ENCODE measurements at places on chromosomes 16 and 17.
A peak's percentile ranks its signal among the peaks of the same experiment; 100 is the strongest.

DNA sequence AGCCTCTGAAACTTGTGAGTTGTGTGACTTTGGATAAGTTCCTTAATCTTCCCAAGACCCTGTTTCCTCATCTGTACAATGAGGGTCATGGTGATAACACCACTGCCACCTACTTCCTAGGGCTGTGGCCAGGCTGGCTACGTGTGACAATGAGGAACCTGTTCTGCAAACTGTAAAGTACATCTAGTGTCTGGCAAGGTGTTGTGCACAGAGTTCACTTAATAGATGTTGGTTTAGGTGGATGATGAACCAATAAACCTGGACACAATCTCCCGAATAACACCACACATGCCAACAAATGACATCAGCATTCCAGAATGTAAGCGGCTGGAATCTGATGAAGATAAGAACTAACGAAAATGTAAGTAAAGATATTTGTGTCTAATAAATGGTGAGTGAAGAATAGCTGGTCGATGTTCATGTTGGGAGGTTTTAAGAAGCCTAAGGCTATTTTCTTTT is 82.3 kb downstream of the MARCHF10 start:
- no peak for DNase-seq

- no peak for DNase-seq
Observed at GRCh38 chr16:49493836-49494235, 120.2 kb downstream of the C16orf78 start.

DNA sequence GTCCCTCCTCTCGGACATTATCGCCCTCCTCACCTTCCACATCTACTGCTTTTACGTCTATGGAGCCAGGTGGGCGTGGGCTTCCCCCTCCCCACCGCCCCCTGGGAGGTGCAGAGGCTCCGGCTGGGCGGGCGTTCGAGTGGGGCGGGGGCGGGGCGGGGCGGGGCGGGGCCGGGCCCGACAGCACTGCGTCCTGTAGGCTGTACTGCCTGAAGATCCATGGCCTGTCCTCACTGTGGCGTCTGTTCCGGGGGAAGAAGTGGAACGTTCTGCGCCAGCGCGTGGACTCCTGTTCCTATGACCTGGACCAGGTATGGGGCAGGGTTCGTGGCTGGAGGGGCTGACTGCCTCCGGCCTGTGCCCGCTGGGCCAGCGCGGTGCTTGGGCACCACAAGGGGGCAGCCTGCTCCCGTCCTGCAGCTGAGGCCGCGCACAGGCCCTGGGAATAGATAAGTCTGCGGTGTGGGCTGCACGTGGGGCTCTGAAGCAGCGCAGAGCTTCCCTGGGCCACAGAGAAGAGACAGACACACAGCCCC is 9.2 kb downstream of the PIGQ start:
- DNase-seq: no peak

GRCh38 chr17:4827399-4827798 is 5.7 kb upstream of the MINK1 start:
- no peak for DNase-seq

- peak; percentile 70 for DNase-seq
Observed at GRCh38 chr17:66906321-66907278, 57.9 kb upstream of the CACNG4 start.

DNA sequence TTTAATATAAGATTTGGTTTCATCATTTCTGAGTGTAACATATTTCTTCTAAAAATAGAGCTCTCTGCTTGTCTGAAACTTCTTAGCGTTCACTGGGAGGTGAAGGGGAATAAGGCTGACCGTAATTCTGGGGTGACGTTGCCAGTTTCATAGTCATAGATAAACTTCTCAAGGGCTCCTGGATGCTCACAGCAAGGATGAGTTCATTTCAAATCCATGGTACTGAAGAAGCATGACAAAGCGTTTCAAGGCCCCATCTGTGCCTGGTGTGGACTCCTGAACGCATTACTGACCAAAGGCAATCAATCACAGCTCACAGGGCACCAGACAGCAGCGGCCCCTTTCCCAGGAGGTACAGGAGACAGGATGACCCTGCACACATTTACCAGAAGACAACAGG is 12.0 kb upstream of the EVPL start:
- DNase-seq: no peak

GRCh38 chr16:85704011-85704410 is 15.3 kb upstream of the GINS2 start:
- no peak for DNase-seq

DNA sequence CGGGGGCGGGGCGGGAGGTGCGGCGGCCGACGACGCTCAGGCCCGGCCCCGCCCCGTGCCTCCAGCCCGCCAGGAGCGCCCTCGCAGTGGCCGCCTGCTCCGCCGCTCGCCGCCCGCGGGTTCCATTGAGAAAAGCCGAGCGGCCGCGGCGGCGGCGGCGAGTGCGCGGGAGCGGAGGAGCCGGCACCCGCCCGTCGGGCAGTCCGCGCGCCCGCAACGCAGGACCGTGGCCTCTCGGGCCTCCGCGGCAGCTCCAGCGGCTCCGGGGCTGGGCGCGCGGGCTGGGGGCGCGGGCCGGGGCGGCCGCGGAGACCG is at the start of gene ZFPM1:
Gene ZFPM1 (plus strand): TSS at position 64 of the 315 bp plus-strand sequence. CDS start 359 bp downstream, outside the sequence.
- no peak for DNase-seq

DNA sequence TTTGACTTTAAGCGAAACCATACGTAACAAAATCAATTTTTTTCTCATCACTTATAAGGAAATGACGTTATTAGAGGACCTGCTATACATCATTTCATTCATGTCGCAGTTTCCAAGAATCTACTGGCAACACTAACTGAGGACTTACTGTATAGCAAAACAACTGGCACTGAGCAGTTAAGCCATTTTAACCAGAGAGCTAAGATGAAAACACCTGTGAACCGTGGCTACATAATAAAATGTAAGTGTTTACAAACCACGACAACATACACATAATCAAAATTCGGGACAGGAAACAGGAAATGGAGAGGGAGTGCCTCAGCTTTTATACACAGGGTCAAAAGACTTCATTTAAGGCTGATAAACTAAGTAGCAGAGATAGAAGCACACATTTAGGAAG is 29.5 kb downstream of the METTL16 start:
- DNase-seq: no peak

Measured in LHCN-M2 (cell line).